Stimulated activated CD8-positive, alpha-beta memory T cell treated with anti-CD3 and anti-CD28 coated beads, Interleukin-2, amount 100 ng/mL, for 1 hour (primary cell): ENCODE measurements at places on chromosomes 1 and 21.

DNA sequence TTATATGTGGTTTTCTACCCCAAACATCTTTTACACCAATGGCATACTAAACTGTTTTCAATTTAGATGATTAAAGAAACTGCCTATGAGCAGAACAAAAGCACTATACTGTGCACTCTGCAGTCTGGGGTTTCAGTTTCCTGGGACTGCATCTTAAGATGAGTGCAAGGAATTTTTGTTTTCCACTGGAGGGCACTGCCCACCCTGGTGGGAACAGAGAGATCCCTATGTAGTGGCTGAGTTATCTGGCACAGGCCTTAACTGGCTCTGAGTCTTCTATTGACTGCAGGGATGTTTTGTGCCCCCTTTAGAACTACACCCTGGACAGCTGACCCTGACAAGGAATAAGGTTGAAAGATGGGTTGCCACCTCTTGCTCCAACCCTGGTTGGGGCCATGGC is 12.0 kb downstream of the PROK1 start:
- DNase-seq, result no peak

DNA sequence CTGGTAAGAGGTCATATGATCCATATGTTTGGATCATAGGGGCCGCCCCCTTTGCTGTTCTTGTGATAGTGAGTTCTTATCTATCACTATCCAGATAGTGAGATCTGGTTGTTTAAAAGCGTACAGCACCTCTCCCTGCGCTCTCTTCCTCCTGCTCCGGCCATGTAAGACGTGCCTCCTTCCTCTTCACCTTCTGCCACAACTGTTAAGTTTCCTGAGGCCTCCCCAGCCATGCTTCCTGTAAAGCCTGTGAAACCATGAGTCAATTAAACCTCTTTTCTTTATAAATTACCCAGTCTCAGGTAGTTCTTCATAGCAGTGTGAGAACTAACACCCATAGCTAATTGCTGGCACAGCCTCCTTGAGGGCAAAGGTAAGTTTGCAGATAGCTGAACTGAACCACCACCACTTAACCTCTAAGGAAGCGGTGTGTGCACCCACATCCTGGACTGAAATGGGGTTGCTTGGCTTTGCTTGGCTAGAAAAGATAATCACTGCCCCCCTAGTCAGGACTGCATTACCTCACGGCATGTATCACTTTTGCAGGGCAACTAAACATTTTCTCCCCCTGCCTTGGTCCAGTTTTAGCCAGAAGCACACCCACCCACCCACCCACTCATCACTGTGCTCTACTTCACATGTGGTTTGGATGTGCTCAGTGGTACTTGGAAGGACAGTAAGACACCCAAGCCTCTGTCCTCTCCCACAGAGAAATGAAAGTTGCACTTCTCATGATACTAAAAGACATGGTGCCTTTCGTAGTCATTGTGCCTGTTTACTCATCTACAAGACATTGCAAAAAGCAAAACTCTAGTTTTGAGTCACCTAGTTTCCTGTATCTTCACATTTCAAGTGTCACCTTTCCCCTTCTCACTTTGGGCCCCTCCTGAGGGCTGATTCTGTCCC is 23.1 kb upstream of the PTAFR start:
- DNase-seq, result peak; percentile 9

GRCh38 chr21:27298465-27298864 is 331.6 kb upstream of the ADAMTS5 start:
- no peak for DNase-seq

DNA sequence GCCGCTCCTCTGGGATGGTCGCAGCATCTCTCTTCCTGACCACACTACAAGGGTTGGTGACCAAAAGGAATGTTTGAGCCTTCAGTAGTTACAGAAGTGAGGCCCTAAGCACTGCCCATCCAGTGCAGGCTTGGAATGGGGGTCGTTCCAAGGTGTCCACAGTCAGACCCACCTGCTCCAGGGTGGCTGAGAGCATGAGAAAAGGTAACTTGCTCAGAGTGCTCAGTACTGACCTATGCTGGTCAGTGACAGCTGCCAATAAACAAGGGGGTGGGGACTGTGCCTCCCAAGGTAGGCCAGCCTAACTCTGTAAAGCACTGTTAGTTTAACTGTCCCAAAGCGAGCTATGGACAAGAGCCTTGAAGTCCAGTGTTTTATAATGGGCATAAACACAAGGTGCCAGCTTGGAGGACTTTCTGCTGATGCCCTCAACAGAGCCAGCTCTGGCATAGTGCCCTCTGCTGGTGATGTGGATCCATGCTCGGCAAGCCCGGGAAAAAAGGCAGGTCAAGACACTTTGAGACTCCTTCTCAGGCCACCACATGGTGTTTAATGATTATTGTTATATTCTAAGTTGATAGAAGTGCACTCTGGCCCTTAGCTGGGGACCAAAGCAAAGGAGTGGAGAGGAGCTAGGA is 78.1 kb upstream of the DNAH14 start:
- peak; percentile 8 for DNase-seq

- DNase-seq, result no peak
These were observed 71.8 kb upstream of the MACF1 start for GRCh38 chr1:39132505-39133339.

- no peak for DNase-seq
These were observed 112.9 kb downstream of the APP start for GRCh38 chr21:26057477-26058170.

GRCh38 chr1:147273409-147274336 is 31.2 kb downstream of the CHD1L start:
- no peak for DNase-seq

- DNase-seq, result no peak
These were observed 3.3 kb downstream of the USP24 start for GRCh38 chr1:55211863-55212262.

DNA sequence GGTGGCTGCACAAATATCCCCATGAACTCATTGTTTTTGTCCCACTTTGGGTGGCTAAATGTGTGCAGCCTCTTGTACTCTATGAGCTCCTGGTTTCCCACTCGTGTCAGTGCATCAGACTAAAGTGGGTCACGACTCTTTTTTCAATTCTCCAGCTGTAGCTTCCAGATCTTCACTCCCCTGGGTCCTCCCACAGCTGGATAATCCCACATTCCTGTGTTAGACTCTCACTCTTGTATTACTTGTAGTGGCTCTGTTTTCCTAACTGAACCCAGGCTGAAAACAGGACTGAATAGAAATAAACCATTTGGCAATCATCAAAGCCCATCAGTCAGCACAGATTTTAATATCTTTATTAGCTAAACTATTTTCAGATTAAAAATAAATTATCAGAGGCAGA is 60.4 kb downstream of the UBE2U start:
- DNase-seq, result no peak

GRCh38 chr1:81358151-81358550 is 442.6 kb upstream of the ADGRL2 start:
- DNase-seq, result no peak

GRCh38 chr1:94334764-94335163 is 83.4 kb upstream of the ABCD3 start:
- no peak for DNase-seq

- no peak for DNase-seq
These were observed 151.6 kb downstream of the CNIH3 start for GRCh38 chr1:224767676-224768075.

GRCh38 chr1:49527606-49528305 is 496.0 kb downstream of the AGBL4 start:
- DNase-seq, result no peak

GRCh38 chr21:26461500-26461899 is 111.6 kb downstream of the CYYR1 start:
- no peak for DNase-seq

GRCh38 chr1:76500116-76500515 is 367.2 kb upstream of the ST6GALNAC5 start:
- DNase-seq, result no peak

- no peak for DNase-seq
These were observed 81.4 kb downstream of the EDEM3 start for GRCh38 chr1:184673305-184673704.

DNA sequence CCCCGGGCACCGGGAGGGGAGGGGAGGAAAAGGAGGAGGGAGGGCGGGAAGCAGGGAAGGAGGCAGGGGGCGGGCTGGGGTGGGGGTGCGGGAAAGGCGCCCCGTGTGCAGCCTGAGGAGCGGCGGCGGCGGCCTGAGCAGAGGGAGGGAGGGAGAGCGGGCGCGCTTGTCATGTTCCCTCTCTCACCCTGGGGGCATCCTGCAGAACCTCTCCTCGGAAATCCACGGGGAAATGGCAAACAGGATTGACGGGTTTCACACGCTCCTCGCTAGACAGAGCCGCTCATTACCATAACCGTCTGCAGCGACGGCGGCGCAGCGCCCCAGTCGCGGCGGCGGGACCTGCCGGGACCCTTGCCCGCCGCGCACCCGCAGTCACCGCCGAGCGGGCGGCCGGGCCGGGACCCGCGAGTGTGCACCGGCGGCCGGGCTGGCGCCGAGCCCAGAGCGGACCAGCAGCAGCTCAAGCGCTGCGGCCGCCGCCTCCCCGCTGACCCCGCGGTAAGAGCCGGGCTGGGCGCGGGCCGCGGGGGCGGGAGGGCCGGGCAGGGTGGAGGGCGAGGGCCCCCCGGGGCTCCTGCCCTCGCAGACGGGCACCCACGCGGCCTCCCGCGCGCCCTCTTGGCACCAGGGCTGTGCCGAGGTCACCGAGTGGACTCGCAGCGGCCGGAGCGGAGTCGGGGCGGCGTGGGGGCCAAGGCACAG is at the start of gene SERTAD4:
SERTAD4 (plus strand) TSS at position 286 of the 705 bp plus-strand sequence. CDS start 5,165 bp downstream, outside the sequence.
- no peak for DNase-seq

DNA sequence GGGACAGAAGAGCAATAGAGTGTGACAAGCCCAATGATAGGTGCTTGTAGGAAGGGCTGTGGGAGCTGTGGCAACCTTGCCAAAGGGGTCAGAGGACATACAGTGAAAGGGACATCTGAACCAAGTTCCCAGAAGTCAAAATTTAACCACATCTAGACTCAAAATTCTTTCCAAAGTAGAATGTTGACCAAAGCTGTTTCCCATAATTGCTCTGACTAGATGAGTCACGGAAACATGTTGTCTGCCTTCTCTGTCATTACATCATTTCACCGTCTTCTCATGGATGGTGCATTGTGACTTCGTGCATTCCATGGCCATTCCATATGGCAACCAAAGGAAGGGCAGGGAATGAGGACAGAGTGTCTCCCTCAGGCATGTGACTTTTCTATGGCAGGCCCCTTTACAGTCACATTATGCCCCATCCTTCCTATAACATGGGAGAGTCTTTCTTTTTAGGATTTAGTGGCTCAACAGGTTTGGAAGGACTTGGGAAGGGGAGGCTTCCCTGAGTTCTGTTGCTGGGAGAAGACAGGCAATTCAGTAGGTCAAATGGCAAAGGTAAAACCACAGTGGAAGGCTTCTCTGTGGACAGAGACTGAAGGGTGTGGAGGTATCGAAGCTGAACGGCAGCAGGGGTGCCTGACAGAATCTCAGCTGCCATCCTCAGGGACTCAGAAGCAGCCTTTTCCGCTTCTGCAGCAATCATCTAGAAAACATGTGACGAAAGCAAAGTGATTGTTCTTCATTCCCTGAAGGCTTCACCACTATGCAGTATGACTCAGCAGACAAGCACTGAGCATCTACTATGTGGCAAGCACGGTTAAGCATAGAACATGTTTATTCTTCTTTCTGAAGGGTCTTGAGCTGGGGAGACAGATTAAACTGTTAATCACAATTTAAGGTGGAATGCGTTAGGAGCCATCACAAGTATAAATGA is 24.7 kb downstream of the NPHS2 start:
- no peak for DNase-seq

GRCh38 chr1:31625561-31626222 is 8.2 kb downstream of the HCRTR1 start:
- no peak for DNase-seq

- DNase-seq, result no peak
These were observed 648.5 kb upstream of the PKN2 start for GRCh38 chr1:88035578-88035977.

GRCh38 chr1:220527279-220527907 is 543 bp upstream of the MARK1 start:
- no peak for DNase-seq

GRCh38 chr1:165883056-165883455 is 55.6 kb downstream of the UCK2 start:
- DNase-seq, result no peak

DNA sequence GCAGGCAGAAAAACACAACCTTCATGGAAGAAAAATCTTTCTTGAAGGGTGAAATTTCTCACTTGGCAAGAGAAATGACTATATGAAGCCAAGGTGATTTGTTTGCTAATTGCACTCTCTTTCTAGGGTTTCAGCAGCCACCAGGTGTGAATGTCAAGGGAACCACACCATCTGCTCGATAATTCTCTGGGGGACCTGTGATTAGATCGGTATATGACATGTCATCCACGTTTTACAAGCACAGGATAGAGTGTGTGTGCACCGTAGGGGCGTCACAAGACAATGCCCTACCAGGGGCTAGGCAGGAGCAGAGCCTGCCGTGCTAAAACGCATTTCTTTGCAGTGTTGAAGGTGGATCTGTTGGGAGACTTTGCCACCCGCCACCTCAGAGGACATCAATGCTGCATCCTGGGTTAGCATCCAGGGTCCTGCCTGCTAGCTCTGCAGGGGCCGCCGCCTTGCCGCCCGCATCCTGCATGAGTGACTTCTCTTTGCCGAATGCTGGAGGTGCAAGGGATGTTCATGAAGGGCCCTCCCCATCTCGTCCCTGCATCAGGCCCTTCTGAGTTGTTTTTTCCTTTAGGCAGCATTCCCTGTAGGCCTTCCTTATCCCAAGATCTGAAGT is 37.8 kb upstream of the CCSAP start:
- DNase-seq, result no peak

- peak; percentile 80 for DNase-seq
These were observed at the start of gene TAGLN2 for GRCh38 chr1:159924791-159925718. TSS of gene TAGLN2 (minus strand) at chr1:159925507. CDS start at chr1:159920509, 4,998 bp downstream.

DNA sequence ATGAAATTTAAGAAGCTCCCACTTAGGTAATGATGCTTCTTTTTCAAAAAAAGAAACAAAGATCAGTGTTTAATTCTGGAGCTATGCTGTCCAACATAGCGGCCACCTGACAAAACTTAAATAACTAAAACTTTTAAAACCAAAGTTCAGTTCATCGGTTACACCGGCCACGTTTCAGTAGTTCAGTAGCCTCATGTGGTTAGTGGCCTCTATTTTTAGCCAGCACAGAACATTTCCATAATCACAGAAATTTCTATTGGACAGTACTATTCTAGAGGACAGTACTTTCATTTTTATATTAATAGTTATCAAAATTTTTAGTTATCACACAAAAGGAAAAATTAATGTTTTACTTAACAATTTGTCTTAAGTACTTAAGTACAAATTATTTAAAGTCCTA is 141.0 kb downstream of the USP25 start:
- DNase-seq, result no peak

- DNase-seq, result no peak
These were observed 333.0 kb downstream of the PAPPA2 start for GRCh38 chr1:176795929-176796328.

- no peak for DNase-seq
These were observed 3.0 kb upstream of the CASQ1 start for GRCh38 chr1:160187407-160187806.

DNA sequence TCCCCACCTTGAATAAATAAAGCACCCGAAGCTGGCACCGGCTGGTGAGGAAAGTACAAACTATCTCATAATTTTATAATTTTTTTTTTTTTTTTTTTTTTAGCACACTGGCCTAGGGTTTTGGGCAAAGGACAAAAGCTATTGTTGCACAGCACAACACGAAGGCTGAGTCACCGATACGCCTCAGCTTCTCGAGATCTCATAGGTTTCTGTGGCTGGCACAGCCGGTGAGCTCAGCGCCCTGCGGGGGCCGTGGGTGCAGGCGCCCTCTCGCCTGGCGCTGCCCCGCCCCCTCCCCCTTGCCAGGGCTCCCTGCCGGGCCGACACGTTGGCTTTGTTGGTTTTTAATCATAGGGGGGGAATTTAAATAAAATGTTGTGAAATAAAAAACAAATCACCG is 17.2 kb downstream of the CASZ1 start:
- DNase-seq, result no peak

- DNase-seq, result no peak
These were observed 29.4 kb downstream of the IL6R start for GRCh38 chr1:154434346-154435085.

GRCh38 chr21:28875078-28875477 is 117.6 kb downstream of the LTN1 start:
- no peak for DNase-seq
